ENCODE measurements at places on chromosomes 2 and 18. TPM values are rescaled to one million over a fixed set of nuclear protein-coding genes. Genes with fewer than 3 reads are reported as not detected.
A peak's percentile ranks its signal among the peaks of the same experiment; 100 is the strongest.

PSME4 gene
- total RNA-seq = 46.7 TPM

GRCh38 chr2:190562121-190562520 lies 27.6 kb upstream of the NEMP2 start:
- no peak for DNase-seq
- H3K27ac ChIP-seq = no peak overlapping the region
- peaks cover 4% of the 10 kb centered on the region for H3K4me1 ChIP-seq
- H3K4me3 ChIP-seq = no peak overlapping the region

NTSR2 gene
- not detected for total RNA-seq

DNA sequence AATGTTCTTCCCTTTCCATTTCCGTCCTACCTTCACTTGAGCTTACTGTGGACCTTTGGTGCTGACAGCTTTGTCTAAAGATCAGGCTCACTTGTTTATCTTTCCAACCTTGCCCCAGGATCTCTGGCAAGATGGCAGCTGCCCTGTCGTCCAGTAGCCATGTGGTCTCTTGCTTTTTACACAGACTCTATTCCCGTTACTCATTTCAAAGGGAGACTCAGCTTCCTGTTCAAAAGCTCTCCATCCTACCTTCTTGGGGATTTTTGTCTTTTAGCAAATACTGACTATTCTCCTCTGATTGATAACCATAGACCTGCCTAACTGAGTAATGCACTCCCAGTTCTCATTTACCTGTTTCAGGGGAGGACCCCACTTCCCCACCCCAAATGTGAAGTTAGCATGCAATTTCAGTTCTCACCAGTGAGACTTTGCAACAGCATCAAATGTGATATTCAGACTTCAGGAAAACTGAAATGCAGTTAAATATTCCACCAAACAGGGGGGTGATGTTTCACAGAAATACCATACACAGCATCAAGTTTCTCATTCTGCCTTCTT lies 184.4 kb downstream of the MYO3B start:
- no peak overlapping the region for H3K4me3 ChIP-seq
- H3K36me3 ChIP-seq = no peaks in the 10 kb centered on the region
- H3K27me3 ChIP-seq = peaks cover 12% of the 10 kb centered on the region
- H3K27ac ChIP-seq = peak overlapping the region; percentile 74
- DNase-seq = no peak

DDX18 gene
- total RNA-seq = 93.9 TPM

- no peak for DNase-seq
- H3K4me3 ChIP-seq = no peak overlapping the region
Observed at GRCh38 chr2:239881031-239881471, 144.1 kb downstream of the NDUFA10 start.

GRCh38 chr2:62363166-62363565 lies 142.8 kb downstream of the TMEM17 start:
- H3K27ac ChIP-seq = no peak overlapping the region
- no peak overlapping the region for H3K4me3 ChIP-seq
- no peaks in the 10 kb centered on the region for H3K36me3 ChIP-seq
- H3K4me1 ChIP-seq = no peaks in the 10 kb centered on the region
- no peaks in the 10 kb centered on the region for H3K27me3 ChIP-seq

GRCh38 chr2:95719473-95720060 lies 127.8 kb downstream of the TRIM43 start:
- no peaks in the 10 kb centered on the region for H3K36me3 ChIP-seq
- H3K4me1 ChIP-seq = no peaks in the 10 kb centered on the region
- H3K27ac ChIP-seq = no peak overlapping the region
- no peak for DNase-seq

Data from activated CD4-positive, alpha-beta T cell treated with anti-CD3 and anti-CD28 coated beads, Interleukin-2, amount 10 ng/mL, durations not matched to agents 7 days and 5 days (primary cell).